ENCODE measurements at places on chromosomes 5 and 9.

DNA sequence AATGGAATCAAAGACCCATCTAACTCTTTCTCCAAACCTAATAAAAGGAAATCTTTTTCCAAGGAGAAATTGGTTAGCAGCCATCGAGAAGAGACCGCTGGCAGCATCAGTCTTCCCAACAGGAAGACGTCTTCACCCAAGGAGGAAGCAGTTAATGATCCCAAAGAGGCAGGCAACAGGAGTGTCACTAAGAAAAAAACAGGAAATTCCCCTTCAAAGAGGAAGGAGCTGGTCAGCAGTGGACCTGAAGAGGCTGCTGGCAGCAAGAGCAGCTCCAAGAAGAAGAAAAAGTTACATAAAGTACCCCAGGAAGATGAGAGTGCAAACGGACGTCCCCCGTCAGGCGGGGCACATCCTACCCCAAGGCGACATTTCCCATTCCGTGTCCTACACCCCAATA, 143.7 kb downstream of the ELAVL2 start:
- no peak for DNase-seq

- DNase-seq: no peak
Measured at GRCh38 chr5:126358525-126358924, 64.7 kb upstream of the GRAMD2B start.

GRCh38 chr5:95216136-95216955, 68.5 kb downstream of the MCTP1 start:
- no peak for DNase-seq

DNA sequence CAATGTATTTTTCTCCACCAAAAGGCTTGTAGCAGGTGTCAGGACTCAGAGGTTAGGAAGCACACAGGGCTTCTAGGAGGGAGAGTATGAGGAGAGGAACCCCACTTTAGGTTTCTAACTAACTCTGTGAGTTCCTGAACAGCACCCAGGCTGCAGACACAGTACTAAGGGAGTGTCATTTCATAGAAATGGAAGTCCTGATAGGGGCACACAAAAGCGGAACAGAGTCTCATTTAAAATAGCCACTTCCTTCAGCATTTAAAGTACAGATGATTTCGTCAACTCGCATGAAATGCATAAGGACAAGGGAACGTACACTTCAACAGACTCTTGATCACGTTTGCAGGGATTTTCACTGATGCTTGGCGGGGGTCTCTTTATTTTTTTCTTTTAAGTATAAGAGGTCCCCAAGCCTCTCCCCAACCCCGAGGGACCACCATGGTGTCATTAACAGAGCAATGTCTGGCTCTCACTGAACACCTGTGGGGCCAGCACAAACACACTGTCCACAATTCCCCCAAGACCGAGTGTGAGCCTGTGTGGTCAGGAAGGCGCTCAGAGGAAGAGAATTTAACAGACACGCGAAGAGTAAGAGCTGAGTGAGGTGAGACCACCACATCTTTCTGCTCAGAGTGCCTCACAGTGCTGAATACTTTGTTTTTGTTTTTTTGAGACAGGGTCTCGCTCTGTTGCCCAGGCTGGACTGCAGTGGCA, 82.3 kb downstream of the SECISBP2 start:
- no peak for DNase-seq

- DNase-seq: no peak
Measured at GRCh38 chr9:12933957-12934356, 159.1 kb downstream of the LURAP1L start.

DNA sequence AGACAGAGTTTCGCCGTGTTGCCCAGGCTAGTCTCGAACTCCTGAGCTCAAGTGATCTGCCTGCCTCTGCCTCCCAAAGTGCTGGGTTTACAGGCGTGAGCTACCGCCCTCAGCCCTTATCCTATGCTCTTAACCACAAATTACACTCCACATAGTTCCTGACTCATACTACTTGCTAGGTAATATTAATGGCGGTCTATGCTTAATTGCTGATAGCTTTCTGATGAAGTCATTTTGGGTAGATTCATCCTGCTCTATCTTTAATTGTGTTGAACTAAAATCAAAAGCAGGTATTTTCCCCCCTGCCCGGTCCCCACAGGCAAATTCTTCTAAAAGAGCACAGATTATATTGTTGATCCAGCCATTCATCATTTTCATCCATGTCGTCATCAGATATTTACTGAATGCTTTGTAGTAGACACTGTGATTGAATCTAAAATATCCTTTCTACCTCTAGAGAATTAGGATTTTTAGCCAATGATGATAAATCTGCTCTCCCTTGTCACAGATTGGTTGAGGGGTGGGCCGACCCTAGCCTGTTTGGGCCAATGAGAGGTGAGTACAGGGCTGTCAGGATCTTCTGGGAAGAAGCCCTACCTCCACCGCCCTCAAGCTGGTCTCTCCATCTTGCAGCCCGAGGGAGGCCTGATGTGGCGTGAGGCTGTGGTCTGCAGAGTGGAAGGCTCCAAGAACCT, 144.8 kb downstream of the NR3C1 start:
- no peak for DNase-seq

DNA sequence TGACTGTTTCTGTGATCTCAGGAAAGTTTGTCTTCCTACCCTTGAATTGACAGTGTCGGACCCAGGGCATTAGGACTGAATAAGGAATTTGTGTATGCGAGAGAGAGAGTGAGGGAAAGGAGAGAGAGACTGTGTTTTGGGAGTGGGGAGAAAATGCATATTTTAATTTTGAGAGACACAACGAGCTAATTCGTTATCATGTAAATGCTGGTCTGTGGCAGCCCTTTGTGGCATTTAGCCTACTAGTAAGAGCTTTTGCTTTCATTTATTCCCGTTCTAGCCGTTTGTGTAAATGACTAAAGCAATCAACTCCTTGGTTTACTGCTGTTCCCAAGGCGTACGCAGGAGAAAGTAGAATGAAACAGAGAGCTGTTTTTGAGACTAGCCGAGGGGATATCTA, 79.8 kb upstream of the MAMDC2 start:
- no peak for DNase-seq

DNA sequence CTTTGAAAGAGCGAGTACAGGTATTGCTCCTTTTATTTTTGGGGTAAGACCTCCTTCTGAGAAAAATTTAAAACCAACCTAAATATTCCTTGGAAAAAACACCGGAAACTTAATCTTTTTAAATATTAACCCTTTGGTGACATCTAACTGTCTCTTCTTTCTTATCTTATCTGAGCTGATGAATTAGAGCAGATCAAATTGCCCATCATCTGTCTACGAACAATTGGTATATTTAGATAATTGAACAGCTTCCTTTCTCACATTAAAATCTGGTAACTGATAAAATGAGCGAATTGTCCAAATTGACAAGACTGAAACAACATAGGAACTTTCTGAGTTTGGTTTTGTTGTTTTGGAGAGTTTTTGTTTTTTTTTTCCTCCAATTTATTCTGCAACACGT, 2.0 kb downstream of the ISL1 start:
- no peak for DNase-seq

DNA sequence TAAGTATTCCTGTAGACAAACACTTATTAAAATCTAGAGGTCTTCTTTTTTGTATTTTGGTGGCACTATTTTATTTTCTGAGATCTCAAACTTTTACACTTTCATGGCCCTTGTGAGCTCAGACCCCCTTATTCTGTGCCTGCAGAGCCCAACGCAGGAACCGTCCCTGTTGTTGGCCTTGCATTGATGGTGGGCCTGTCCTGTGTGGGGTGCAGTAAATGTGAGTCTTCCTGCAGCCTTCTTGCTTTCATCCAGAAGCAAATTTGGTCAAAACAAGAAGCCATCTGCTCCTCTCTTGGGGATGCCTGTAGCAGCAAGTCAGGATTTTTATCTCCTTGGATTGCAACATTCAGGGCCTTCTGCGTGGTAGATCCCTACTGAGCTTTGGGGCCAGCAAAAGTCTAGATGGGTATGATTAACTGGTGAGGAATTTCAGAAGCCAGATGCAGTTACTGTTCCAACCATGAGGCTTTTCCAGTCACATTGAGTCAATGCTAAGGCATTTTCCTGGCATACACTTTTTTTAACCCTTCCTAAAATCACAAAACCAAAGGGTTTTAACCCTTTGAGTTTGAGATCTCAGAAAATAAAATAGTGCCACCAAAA, 31.7 kb downstream of the BASP1 start:
- no peak for DNase-seq

GRCh38 chr9:86246752-86247161, 12.7 kb downstream of the C9orf153 start:
- no peak for DNase-seq

GRCh38 chr9:133406480-133407307, 11.1 kb downstream of the REXO4 start:
- peak; percentile 79 for DNase-seq

GRCh38 chr5:147458581-147458980, 51.3 kb downstream of the DPYSL3 start:
- DNase-seq: no peak

DNA sequence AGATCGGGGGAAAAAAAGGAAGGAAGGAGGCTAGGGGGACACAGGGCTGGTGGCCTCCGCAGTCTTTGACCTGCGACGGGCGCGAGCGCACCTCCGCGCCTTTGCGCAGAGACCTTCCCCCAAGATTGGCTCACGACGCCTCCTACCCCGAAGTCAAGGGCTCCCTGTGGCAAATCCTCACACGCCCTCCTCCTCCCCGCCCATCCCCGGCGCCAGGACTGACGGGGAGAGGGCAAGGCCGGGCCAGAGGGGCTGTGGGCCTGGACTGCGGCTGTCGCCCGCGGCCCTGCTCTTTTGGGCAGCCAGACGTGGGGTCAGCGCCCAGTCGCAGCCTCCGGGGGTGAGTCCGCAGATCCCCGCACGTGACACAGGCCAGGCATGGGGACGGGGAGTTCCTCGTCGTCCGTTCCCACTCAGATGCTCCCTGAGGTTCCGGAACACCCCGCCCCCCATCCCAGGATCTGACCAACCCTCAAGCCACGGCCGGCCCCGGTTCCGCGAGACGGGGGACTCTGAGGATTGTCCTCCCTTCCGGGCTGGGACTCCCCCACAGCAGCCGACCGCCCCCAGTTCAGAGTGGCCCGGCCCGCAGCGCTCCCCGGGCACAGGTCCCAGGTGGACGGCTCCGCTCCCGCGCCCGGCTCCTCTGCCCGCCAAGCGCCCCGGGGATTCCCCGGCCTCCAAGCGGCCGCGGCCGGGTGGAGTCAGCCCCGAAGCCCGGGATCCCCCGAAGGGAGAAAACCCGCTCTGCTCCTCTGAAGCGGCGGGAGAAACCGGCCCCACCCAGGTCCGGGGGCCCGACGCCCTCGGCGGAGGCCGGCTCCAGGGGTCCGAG, 543 bp upstream of the ANKRD33B start:
- DNase-seq: peak; percentile 22

GRCh38 chr5:97383996-97384395, 200.9 kb upstream of the RIOK2 start:
- no peak for DNase-seq

GRCh38 chr5:21810737-21811316, 1042.3 kb downstream of the CDH12 start:
- DNase-seq: no peak

GRCh38 chr5:107500347-107500746, 170.4 kb downstream of the EFNA5 start:
- DNase-seq: no peak

- no peak for DNase-seq
Measured at GRCh38 chr5:90437663-90438062, 28.1 kb upstream of the CETN3 start.

- DNase-seq: no peak
Measured at GRCh38 chr9:969310-970150, 6.9 kb upstream of the DMRT3 start.

- DNase-seq: no peak
Measured at GRCh38 chr5:89546657-89547056, 663.7 kb upstream of the MEF2C start.

- no peak for DNase-seq
Measured at GRCh38 chr5:39640552-39640951, 215.8 kb upstream of the DAB2 start.

GRCh38 chr9:78354324-78354973, 57.5 kb downstream of the PSAT1 start:
- DNase-seq: no peak

- no peak for DNase-seq
Measured at GRCh38 chr5:97443740-97444139, 260.7 kb upstream of the RIOK2 start.

DNA sequence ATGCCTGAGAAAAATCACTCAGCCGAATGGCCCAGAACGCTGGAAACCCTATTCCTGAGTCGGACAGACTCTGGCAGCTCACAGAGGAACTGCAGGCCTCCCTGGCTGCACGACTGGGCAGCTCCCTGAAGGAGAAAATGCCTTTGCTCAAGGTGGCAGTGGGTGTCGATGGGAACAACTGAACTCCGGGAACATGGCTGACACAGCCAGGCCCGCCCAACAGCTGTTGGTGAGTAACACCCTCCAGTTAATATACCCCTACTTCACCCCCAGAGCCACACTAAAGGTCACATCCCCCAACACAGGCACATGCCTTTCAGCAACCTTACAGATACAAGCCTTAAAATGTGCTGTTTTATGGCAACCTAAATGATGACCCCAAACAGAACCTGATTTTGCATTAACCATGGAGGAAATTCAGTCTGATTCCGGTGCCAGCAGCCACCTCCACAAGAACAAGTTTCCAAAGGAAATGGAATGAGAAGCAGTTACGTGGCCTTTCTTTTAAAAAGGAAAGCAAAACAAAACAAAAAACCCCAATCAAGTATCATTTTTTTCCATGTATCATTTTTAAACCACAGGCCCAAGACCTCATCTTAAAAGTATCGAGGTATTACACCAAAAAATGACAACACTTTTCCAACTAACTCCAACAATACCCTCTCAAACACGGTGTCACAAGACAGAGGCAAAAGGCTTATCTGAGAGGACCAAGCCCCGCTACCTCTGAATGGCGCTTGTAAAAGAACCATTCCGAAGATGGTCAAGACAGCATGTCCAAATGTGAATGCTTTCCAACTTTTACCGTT, 3.1 kb downstream of the KLF9 start:
- DNase-seq: peak; percentile 64

DNA sequence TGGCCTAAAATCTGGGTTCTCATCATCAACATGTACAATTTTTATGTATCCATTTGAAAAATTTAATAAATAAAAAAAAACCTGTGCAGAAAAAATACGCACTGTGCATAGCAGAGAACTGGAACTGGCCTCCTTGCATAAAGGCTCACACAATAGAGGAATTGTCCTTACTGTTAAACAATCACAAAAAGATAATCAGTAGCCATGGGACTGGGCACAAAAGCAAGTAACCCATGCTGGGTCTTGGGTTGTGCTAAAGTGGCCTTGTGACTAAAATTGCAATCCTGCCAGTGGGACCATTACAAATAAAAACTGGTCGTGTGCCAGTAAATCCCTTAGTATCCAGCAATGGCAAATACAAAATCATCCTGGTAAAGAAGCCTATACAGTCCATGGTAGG, 1646.6 kb downstream of the MAT2B start:
- no peak for DNase-seq

DNA sequence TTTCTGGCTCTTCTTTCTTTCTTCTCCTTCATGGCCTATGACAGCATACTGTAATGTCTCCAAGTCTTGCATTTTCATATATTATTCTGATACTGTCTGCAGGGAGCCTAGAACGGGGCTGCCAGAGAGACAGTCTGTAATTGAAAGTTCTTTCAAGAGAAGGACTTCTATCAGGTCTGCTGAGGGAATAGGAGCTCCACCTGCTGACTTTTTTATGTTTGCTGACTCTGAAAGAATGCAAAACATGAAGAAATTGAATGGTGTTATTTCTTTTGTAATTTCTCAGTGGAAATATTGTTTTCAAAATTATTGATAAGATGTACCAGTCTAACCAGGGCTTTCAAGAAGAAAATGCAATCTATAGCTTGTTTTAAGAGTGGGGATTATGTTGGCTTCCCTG, 121.9 kb upstream of the RFX3 start:
- no peak for DNase-seq
